ENCODE measurements at places on chromosomes 13 and 19.

- no peak for DNase-seq
Observed at GRCh38 chr13:98466634-98467236, 110.2 kb downstream of the STK24 start.

- no peak for DNase-seq
Observed at GRCh38 chr19:29878973-29879654, 62.9 kb upstream of the URI1 start.

DNA sequence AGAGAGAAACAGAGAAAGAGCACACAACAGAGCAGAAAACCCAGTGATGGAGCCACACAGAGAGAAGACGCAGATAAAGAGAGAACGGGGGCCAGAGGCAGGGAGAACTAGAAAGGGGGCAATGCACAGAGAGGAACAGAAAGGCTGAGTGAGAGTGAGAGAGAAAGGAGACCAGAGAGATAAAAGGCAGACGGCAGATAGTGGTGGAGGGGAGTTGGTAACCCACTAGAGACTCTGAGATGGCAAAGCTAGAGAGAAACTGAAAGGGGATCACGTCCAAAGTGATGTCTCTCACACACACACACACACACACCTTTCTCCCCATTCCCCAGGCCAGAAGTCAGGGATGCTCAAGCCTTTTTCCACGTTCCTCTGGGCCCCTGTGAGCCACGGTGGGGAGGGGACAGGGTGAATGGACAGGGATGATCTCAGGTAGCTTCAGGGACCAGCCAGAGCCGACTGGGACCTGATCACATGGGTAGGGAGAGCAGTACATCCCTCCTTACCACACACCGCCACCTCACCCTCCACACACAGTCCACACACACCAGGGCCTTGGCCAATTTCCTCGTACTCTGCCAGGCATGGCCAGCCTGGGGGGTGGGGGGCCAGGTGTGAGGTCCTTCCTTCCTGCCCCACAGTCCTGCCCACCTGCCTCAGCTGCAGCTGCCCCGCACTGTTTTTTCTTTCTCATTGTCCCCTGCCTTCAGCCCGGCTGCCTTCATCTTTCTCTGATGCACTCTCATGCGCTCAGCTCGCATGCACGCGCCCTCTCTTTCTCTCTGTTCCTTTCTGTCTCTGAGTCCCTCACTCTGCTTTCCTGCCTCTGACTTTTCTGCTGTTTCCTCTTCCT lies 22.5 kb upstream of the POU2F2 start:
- no peak for DNase-seq

- no peak for DNase-seq
Observed at GRCh38 chr19:30884146-30884812, 465.0 kb downstream of the TSHZ3 start.

DNA sequence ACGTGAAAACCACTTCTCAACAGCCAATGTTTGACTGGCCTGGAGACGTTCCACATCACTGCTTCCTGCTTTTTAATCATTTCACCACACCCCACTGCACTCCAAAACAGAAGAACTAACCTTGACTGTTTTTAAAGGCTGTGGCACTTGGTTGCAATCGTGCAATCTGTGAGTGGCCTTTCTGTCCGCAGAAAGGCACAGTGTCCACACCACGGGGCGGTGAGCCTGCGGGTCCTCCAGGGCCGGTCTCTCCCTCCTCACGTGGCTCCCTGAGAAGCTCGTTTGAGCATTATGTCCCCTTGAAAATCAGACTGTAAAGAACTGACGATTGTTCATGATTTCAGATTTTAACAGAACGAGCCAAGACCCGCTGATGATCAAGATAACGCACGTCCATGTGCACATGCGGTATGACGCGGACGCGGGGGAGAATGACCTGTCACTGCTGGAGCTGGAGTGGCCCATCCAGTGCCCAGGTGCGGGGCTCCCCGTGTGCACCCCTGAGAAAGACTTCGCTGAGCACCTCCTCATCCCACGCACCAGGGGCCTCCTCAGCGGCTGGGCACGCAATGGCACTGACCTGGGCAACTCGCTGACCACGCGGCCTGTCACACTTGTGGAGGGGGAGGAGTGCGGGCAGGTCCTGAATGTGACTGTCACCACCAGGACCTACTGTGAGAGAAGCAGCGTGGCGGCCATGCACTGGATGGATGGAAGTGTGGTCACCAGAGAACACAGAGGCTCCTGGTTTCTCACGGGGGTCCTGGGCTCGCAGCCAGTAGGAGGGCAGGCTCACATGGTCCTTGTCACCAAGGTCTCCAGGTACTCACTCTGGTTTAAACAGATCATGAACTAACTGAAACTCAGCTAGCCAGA lies 13.0 kb downstream of the PROZ start:
- DNase-seq = no peak

DNA sequence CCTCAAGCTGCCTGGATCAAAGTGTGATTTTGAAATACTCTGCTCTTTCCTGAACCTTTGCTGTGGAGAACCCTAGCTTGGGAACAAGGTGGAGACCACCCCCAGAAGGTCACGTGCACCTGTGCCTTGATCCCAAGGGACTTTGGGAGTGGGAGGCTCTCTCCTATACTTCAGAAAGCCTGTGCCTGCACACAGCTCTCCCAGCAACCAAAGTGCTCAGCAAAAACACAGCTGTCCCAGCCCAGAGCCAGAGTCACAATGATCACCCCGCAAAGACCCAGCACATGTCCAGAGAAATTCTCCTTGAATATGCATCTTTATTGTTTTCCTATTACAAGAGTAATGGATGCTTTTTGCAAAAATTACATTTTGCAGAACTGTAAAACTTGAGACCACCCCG lies 43.4 kb downstream of the TNFRSF19 start:
- no peak for DNase-seq

DNA sequence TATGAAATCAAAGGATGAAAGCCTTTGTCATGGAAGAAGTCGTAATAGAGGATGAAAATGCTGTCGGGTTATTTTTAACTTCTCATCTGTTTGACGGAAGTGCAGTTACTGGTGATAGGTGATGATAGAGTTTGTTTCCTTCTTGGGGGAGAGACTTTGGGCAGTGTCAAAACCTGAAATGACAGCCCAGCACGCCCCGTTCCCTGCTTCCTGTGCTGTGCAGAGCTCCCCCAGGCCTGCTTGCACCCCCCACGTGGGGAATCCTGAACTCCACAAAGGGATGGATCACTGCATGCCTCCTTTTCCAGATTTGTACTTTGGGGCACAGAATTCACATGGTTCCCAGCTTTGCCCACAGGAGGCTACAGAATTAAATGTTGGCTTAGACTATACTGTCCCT lies 102.7 kb downstream of the ATP11A start:
- DNase-seq = no peak

- DNase-seq = no peak
Observed at GRCh38 chr19:30883071-30883470, 466.2 kb downstream of the TSHZ3 start.

GRCh38 chr13:25581351-25581750 lies 209.6 kb downstream of the ATP8A2 start:
- DNase-seq = no peak

DNA sequence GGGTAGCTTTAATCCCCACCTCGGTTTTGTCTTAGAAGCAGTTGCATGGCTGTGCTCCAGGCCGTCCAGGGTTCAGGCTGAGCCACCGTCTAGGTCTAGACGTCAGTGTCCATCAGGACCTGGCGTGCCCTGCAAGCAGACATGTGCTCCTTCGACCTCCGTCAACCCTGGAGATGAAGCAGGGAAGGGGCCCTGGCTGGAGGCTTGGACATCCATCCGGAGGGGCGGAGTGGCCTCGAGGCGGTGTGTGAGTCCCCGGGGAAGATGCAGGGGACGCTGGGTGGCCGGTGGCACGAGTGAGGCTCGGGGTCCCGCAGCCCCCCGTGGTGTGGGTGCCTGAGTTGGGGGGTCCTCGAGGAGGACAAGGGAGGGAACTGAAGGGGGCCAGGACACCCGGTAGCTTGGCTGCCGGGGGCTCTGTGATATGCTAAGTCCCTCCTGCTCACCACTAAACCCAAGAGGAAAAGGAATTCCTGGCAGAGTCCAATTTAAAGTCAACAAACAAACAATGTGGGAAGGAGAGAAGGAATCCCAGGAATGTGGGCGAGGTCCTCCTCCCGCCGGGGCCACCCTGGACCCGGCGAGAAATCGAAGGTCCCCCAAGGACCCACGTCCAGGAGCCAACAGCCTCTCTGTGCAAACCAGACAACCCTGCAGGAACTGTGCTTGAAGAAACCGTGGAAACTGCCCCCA lies 14.9 kb upstream of the PTBP1 start:
- no peak for DNase-seq

GRCh38 chr19:47032171-47032811 lies 12.7 kb downstream of the NPAS1 start:
- DNase-seq = peak; percentile 54

DNA sequence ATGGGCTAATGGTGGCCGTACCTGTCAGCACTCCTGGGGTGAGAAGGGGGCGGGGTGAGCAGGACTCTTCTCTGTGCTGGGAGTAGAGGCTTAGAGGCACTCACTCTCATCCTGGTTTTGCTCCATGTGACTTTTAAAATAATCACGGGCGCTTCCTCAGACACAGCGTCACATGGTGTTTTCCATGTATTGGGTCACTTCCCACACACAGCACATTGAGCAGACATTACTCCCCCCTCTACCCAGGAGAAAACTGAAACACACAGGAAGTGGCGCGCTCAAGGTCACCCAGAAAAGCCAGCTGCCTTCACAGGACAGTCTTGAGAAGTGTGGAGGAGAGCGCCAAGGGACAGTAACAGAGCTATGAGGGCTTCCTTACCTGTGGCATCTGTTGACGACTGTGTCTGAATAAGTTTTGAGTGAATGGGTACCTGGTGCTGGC lies 23.2 kb downstream of the SPATA13 start:
- no peak for DNase-seq

DNA sequence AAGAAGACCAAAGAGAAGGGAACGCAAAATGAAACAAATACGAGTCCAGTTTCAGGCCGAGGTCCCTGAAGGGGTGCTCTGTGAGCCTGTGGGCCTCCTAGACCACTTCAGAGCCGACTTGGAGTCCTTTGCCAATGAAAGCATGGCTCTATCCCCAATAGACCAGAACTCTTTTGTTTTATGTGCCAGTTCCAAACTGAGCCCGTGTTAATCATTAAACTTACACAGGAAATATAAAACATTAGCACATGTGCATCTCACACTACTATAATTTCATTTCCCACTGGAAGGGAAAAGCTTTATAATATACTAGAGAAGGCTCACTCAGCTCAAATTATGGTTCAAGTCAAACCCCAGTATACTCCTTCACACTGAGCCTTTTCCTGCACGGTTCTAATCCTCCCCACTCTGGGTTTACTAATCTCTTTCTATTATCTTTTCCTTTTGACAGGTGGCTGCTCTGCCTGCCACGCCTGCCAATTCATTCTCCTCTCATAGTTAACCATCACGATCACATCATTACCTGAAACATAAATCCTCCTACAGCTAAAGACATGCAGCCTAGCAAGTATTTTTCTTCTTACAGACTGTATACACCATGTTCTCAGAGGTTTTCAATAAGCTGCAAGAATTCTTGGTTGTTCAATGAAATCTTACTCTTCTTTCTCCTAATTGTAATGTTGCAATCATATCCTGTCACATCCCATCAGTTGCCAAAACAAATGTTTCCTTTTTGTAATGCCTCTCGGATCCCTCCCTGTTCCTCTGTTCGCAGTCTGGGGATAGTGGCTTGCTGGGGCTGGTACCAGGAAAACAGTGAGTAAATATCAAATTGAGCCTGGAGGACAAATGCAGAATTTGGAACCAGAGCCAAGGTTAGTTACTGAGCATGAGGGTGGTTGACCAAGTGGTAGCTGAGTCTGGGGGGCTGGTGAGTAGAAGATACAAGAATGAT lies 18.8 kb upstream of the WASF3 start:
- no peak for DNase-seq

DNA sequence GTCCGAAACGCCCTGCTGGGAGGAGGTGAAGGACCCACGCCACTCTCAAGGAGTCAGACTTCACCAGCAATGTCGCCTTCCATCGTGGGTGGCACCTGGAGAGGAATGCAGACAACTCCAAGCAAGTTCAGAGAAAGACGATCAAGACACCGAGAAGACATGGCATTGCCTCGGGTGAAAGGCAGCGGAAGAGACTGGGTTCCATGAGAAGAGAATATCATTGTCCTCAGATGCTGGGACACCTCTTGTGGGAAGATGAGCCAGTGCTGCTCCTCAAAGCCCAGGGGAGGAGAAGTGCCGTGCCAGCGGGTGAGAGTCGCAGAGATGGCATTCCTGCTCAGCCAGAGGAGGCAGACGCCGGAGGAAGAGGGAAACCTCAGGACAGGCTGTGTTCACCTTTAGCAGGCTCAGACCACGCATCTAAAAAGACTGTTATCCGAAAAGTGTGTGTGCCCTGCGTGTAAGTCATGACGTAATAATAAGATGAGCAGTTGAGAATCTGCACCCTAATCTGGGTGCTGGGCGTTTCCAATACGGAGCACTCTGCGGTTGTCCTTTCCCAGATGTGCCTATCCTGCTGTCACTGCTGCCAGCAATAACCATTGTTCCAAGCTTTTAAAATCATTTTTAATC lies 144.6 kb upstream of the SPACA7 start:
- DNase-seq = no peak

DNA sequence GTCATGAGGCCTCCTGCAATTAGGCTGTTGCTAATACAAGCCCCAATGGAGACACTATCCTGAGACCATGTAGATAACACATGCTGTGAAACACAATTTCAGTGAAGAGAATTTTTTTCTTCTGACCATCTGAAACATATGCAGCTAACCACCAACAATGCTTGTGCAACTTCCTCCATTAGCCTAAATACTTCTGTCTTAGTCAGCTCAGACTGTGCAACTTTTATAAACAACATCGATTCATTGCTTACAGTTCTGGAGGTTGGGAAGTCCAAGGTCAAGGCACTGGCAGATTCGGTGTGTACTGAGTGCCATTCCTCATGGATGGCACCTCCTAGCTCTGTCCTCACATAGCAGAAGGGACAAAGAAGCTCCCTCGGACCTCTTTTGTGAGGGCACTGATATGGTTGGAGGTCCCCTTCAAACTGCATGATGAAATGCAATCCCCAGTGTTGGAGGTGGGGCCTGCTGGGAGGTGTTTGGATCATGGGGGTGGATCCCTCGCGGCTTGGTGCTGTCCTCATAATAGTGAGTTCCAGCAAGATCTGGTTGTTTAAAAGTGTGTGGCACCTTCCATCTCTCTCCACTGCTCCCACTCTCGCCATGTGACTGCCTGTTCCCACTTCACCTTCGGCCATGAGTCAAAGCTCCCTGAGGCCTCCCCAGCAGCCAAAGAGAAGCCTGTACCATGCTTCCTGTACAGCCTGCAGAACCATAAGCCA lies 27.7 kb downstream of the STK24 start:
- no peak for DNase-seq

GRCh38 chr13:102609696-102610095 lies 12.9 kb downstream of the TPP2 start:
- no peak for DNase-seq

DNA sequence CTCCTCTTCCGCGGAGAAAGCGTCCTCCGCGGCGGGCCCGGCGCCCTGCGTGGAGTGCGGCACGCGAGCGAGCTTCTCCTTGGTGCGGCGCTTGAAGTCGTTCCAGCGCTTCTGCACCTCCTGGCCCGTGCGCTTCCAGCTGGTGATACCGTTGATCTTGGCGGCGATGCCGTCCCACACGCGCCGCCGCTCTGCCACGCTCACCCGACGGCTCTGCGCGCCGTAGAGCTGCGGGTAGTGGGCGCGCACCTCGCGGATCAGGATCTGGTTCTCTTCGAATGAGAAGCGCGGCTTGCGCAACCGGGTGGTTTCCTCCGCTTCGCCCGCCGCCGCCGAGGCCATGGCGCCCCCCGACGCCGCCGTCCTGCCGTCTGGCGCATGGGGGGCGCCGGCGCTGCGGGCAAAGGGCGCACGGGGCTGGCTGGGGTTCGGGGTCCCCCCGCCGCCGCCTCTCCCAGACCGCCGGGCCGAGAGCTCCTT lies 941 bp downstream of the MYPOP start:
- DNase-seq = no peak

- DNase-seq = no peak
Observed at GRCh38 chr19:3863648-3864047, 5.2 kb downstream of the ZFR2 start.

All from activated T-helper 1 cell treated with anti-CD3 and anti-CD28 coated beads, Interleukin-2, amount 50 U/mL, for 16 hours (primary cell).